ENCODE measurements at places on chromosomes 5 and 9.

- DNase-seq, result no peak
Observed at GRCh38 chr9:129555512-129556215, 65.2 kb downstream of the C9orf50 start.

GRCh38 chr9:30310711-30311110, 2073.7 kb upstream of the ACO1 start:
- DNase-seq, result no peak

DNA sequence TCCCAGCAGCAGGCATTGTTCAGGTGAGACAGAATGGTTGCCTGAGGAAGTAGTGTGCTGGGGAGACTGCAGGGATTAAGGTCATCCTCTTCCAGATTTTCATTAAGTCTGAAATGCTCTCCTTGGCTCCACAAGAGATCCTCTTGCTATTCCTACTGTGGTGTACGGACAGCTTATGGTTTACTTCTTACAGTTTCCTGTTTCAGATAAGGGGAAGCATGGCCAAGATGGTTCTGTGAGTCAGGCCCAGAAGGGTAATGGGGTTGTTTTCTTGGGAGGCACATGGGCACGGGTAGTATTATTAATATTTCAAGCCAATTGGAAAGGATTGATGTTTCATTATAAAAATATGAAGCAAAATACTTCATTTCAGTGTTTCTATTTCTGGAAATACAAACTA, 42.9 kb downstream of the GLRX start:
- no peak for DNase-seq

- no peak for DNase-seq
Observed at GRCh38 chr9:90741036-90741435, 60.6 kb upstream of the SYK start.

DNA sequence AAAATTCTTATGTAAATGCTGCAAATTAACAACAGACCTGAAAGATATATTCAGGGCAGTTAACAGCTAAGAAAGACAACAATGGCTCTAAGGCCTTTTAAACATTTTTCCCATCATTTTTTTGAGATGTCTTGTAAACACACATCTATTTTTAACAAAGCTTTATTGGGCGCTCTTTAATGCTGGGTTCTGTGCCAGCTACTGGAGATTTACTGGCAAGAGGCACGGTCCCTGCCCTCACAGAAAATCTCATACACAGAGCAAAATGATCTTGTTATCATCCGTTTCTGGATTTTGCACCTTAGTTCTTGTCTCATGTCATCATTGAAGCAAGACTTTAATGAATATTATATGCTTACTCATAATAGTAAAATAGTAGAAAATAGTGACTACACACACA, 1022.3 kb upstream of the WWC1 start:
- no peak for DNase-seq

DNA sequence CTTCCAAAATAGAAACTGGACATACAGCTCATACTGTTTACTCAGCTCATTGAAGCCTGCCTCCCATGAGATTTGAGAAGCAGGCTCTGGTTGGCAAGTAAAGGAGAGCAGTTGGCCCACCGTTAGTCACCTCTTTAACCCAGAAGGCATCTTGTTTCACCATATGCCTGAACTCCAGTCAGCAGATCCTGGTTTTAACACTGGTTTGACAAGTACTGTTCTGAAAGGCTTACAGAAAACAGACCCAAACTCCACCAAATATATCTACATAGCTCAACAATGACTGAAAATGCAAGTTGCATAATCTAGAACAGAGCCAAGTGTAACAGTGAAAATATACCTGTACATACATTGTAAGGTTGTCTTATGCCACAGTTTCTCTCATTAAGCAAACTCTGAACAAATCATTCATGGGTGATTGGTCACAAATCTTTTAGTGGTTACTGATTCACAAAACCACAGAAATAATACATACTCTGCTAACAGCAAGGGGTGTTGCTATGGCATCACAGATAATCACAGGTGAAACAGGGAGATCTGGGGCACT, 198.8 kb downstream of the BNC2 start:
- DNase-seq, result no peak

GRCh38 chr5:102765350-102765749, 10.2 kb downstream of the PAM start:
- no peak for DNase-seq

DNA sequence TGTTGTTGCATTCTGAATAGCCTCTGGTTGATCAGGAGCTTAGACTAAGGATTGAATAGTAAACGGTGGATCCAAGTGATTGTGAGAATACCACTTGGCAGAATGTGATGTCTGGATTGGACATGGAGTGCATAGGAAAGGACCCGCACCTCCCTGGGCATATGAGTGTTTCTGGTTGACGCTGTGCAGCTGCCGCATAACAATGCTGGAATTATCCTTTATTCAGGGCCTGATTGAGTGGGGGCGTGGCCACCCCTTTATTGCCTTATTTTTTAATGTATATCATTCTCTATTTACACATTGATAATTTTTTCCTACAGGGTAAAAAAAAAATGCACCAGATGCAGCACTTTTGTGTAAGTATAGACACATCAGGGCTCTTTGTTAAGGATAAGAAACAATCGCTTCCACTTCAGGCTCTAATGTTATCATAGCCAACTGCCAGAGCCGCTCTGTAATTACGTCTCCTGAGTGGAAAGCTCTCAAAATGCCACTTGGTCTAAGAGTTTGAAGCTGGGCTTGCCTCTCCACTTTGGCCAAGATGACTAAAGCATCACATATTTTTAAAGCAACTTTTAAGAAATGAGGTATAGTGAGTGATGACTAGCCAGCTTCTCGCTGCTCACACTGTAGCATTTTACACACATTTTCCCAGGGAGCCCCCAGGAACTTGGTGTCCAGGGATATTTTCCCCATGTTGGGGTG, 5.7 kb downstream of the FGD3 start:
- DNase-seq, result peak; percentile 54

DNA sequence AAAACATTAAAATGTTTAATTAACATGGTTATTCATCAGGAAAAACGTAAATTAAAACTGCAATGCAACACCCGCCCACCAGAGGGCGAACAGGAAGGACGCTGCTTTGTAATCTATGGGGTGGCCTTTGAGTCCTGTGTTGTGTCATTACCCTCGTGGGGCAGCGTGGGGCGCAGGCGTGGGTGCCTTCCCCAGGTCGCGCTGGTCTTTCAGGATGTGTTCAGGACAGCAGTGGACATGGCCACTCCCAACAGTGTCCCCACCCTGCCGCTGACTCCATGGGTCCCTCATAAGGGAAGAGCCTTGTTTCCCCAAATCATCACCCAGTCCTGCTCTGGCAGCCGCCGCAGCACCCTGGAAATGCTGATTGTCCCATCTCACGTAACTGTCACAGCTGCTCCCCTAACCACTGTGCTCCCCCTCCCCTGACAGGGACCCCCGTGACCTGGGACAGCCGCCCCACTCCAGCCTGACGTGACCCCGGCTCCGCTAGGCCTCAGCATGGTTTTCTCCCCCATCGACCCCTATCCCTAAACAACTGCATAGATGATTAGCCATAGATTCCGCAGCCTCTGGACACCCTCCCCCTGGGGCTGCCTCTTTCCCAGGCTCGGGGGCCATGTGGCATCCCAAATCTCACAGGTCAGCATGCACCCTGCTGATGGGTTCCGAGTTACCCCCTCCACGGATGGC, 36.4 kb downstream of the GLT6D1 start:
- DNase-seq, result peak; percentile 49

DNA sequence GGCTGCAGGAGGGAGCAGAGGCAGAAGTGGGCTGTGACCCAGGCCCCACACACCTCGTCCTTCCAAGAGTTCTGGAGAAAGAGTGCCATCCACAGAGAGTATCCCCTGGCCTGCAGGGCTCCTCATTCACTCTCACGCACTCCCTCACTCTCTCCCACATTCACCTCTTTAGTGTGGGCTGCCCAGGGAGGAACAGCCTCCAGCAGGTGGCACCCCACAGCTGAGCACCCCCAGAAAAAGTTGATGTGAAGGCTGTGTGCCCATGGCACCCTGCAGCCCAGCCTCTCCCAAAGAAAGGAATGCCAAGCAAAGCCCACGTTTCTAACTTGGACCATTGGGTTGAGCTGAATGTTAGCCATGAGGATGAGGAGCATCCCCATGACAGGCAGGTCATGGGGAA, 4.5 kb upstream of the SHC3 start:
- DNase-seq, result no peak

DNA sequence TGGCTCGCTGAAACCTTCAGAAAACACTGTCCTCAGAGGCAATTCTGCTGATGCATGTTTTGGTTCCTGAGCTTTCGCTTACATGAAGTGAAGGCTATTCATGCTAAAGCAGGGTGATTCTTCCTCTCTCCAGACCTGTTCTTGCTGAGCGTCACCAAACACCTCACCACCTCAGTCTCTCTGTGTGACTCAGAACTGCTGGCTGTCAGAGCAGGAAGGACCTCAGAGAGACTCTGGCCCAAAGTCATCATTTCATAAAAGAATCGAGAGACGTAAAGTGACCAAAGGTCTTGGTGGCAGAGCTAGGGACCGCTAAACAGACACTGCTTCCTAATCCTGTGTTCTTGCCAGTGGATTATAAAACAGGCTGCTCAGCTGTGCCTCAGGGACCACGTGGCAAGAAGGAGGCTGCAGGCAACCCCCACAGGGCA, 73.8 kb downstream of the LHFPL2 start:
- DNase-seq, result peak; percentile 64

GRCh38 chr5:16732356-16732755, 115.6 kb upstream of the RETREG1 start:
- DNase-seq, result no peak

DNA sequence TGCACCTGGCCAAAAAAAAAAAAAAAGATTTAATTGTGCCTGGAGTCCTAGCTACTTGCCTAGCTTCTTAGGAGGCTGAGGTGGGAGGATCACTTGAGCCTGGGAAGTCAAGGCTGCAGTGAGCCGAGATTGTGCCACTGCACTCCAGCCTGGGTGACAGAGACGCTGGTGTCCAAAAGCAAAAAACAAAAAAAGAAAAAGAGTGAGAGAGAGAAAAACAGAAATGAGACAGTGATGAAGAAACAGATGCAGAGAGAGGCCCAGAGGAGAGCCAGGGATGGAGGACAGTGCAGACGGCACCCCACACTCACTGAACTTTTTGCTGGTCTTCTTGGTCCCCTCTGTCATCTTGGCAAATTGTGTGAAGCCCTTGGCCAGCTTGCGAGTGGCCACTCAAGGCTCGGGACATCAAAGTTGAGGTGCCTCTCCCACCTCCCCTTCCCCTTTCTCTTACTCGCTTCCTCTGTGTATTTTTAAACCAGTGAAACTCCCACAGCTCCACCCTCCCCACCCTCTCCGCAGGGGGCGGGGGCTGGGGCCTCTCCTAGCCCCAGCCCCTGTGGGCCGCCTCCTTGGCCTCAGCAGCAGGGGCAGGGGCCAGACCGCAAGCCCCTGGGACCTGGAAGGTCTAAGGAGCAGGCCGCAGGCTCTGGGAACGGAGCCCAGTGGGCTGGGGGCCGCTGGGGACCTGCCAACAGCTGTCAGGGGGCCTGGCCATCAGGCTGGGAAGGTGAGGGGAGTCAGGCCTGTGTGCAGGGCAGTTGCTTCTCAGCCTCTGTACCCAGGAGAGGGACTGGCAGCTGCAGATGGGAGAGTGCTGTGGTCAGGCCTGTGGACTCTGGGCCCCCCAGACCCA, at the start of gene SH2D3C:
TSS of gene SH2D3C (minus strand) at position 387 of the 856 bp plus-strand sequence. CDS start at position 348, 39 bp downstream.
- DNase-seq, result no peak

- no peak for DNase-seq
Observed at GRCh38 chr5:40834391-40834848, 602 bp downstream of the RPL37 start.

GRCh38 chr9:69697475-69697874, 25.3 kb upstream of the APBA1 start:
- DNase-seq, result no peak

DNA sequence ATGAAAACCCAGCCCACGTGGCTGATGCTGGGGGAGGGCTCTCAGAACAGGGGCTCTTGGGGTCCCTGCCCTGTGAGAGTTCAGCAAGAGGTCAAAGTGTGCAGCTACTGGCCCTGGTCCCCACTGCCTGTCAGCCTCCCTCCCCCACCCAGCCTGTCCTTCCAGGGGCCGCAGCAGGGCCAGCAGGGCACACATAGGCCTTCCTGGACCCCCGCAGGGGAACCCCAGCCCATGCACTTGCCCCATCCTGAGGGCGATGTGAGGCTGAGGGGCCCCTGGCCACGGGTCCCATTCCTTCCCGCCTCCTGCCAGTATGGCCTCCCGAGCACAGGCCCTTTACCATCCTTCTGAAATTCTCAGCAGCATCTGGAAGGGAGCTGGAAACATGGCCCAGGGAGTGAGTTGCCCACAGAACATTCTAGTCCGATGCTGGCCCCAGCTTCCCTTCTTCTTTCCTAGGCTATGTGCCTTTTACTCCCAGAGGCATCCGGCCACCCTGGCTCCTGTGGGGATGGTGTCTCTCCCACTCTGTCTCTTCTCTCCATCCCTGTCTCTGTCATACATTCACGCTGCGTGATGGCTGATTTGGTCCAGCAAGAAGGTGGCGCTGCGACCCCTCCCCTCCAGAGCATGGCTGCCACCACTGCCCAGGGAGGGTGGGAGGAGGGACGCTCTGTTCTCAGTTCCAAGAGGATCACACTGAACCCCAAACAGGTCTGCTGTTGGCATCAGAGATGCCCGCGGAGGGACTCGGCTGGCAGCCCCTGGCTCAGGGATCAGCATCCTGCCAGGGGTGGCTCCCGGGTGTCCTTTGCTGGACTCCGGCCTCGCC, 19.6 kb downstream of the MRPL36 start:
- DNase-seq, result no peak

GRCh38 chr5:171858303-171858702, 72.7 kb downstream of the SMIM23 start:
- no peak for DNase-seq

GRCh38 chr5:32297181-32298058, 15.3 kb downstream of the MTMR12 start:
- DNase-seq, result no peak

GRCh38 chr5:138282920-138283742, 8.7 kb upstream of the GFRA3 start:
- DNase-seq, result peak; percentile 44

DNA sequence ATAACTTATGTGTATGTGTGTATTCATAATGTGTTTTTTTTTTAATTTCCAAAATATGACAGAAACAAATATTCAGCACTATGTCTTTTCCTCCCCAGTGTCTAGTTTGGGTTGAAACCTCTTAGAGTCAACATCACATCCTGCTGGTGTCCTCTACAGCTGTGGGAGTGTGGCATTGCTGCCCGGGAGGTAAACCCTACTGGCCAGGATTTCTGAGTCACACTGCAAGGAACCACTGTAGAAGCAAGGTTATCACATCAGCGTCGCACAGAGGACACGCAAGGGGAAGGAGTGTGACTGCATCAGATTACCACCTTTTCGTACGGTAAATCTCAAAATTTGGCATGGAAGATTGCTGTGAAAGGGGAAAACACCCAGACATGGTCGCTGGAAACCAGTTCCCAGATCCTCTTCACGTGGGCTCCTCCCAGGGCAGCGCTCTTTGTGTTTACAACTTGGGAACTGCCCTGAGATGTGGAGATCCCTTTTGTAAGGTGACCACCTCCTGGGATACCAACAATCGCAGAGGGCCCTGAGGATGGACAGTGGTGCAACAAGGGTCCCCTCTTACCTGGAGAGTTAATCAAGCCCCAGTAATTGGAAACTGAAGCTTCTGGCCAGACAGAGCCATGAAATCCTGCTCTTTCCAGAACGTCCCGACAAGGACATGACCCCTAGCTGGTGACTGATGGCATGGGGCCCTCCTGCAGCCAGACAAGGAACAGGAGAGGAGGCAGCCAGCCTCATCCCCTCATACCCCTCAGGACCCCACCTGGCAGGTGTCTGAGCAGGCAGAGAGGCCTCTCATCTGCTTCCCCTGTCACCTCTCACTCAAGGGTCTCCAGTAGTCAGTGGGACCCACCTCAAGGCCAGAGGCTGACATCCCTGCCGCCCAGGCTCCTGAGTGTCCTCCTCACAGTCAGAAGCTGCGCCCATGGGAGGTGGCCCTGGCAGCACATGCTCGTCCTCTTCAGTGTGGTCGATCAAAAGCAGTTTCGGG, 194.7 kb downstream of the MED10 start:
- no peak for DNase-seq

Data from NCI-H524 (cell line).